ENCODE measurements at places on chromosomes 6 and 20.

DNA sequence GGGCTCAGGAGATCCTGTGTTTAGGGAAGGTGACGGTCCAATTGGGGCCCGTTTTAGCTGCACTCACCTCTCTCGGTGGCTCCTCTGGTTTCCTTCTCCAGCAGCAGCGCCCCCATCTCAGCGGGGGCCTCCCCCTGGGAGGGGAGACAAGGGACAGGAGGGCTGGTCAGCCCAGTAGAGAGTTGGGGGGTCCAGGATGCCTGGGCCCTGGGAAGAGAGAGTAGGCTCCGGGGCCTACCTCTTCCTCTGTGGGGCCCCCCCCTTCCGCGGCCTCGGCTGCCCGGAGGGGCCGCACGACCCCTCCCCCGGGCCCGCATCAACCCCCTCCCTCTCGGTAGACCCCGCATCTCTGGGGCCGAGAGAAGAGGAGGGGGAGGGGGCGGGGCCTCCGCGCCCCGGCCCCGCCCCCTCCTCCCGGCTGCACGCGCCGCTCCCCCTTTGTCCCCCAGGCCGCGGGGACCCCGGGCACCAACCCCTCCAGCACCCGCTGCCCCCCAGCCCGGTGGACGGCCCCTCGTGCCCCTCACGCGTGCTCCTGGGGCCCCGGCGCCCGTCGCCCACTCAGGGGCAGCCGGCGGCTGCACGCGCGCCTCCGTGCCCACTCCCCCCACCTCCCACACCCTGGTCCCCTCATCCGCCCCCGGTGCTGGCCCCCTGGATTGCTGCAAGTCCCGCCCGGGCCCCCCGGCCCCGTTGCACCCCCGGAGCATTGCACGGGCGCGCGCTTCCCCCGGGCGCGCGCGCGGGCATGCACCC lies 464 bp downstream of the EHMT2 start:
- DNase-seq = no peak

GRCh38 chr20:45921337-45922189 lies 9.6 kb upstream of the PLTP start:
- DNase-seq = no peak

- DNase-seq = no peak
Observed at GRCh38 chr6:116136373-116136772, 10.4 kb upstream of the COL10A1 start.

DNA sequence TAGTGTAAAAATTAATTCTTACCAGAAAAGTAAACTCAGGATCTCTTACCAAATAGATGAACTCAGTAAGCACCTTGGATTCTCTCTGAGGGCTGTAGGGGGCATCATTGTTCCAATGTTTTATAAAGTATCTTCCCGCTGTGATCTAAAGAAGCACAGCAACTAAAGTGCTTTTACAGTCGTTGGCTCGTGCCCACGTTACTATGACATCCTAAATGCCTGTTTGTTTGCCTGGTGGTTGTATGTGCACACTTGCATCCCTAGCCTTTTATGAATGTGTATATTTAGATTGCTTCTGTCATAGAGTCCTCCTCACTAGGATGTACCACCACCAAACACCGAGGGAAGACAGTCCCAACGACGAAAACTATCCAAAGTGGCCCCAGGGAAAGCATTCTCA lies 34.5 kb downstream of the SLX4IP start:
- no peak for DNase-seq

DNA sequence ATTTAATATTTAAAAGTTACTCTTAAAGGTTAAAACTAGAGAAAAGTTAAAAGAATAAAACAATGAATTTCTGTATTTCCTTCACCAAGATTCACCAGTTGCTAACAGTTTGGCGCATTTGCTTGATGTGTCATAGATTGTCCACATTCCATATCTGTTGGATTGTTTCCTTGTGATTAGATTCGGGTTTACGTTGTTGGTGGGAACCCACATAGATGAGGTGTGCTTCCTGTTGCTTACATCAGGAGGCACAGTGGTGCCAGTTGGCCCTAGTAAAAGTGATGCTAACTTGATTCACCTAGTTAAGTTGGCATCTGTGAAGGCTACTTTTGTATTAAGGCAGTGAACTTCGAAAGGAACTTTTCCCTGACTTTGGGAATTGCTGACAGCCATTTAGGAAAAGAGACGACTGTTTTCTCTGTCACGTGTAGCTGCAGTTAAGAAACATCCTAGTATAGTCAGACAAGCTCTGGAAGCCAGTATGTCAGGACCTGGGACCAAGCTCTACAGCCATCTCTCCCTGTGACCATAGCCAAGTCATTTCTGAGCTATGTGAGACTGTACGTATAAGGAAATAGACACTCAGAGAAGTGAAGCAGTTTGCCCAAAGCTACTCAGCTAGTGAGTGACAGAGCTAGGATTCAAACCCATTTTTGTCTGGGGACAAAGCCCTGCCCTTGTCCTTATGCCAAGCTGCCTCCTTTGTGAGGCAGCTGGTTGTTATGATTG lies 49.0 kb downstream of the PPARD start:
- no peak for DNase-seq

- no peak for DNase-seq
Observed at GRCh38 chr20:45407067-45407745, 883 bp upstream of the DBNDD2 start.

DNA sequence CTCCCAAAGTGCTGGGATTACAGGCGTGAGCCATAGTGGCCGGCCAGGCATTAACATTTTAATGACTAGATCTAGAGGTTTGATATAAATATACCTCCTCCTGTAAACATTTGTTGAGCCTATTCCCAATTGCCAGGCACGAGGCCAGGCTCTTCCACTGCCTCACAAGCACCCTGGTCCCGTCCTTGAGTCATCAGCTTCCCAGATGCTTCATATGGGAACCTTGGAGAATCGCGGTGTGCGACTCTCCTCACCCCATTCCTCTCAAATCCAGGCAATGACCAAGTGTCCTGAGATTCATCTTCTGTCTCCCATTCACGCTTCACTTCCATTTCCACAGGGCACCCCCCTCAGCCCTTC lies 35.9 kb upstream of the PIM1 start:
- DNase-seq = no peak

GRCh38 chr20:13147071-13147963 lies 73.8 kb upstream of the ISM1 start:
- DNase-seq = no peak

DNA sequence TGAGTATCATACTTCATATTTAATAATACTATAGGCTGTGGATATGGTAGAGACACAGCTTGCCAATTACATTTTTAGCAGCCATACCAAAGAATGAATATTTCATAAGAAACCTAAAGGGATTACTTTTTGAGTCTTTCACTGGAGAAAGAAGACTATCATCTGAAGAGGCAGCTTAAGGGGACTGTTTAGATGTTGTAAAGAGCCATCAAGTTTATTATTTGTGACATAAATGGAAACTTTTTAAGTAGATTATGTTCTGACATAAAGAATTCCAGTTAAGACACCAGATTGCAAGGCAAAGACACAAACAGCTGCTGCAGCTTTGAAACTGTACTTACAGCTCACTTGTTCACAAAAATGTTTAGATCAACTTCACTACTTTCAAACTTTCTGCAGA lies 429.4 kb downstream of the TFAP2A start:
- no peak for DNase-seq

DNA sequence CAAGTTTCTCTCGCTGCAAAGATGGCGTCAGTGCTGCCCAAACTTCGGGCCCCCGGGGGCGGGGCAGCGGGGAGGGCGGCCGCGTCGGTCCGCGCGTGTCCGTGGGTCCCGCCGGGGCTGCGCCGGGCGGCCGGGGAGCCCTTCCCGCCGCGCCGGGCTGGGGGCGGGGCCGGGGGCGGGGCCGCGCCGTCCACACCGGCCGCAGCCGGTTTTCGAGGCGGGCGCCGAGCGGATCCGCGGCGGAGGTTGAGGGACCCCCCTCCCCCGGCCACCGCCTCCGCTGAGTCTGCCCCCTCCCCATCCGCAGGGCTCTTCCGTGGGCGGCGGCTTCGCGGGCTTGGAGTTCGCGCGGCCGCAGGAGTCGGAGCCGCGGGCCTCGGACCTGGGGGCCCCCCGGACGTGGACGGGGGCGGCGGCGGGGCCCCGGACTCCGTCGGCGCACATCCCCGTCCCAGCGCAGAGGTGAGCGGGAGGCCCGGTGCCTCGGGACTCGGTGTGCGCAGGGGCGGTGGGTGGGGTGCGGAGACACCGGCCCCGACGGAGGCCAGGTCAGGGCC lies 572 bp downstream of the SLC2A4RG start:
- DNase-seq = no peak

DNA sequence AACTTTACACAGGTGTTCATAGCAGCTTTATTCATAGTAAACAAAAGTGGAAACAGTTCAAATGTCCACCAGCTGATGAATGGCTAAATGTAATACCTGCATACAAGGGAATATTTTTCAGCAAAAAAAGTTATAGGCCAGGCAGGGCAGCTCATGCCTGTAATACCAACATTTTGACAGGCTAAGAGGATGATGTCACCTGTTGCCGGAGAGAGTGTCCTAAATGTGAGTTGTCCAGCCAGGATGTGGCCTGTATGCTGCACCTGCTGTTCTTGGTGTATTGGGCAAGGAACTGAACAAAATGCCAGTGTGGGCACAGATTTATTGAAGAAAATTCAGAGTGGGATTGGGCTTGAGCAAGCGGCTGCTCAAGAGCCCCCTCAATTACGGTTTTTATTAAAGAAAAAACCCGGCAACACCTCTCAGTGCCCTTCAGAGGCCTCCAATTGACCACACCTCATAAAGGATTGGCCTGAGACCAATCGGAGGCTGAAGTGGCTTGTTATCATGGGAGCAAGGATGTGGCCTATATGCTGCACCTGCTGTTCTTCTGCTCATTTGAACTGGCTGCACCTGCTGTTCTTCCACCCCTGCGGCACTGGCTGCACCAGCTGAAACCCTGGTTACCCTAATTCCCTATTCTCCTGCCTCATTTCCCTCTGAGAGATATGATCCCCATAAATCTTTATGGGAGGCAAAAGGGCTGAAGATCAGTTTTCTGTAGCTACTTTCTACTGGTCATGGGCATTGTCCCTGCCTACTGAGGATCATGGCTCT lies 164.3 kb upstream of the PROKR2 start:
- DNase-seq = no peak

DNA sequence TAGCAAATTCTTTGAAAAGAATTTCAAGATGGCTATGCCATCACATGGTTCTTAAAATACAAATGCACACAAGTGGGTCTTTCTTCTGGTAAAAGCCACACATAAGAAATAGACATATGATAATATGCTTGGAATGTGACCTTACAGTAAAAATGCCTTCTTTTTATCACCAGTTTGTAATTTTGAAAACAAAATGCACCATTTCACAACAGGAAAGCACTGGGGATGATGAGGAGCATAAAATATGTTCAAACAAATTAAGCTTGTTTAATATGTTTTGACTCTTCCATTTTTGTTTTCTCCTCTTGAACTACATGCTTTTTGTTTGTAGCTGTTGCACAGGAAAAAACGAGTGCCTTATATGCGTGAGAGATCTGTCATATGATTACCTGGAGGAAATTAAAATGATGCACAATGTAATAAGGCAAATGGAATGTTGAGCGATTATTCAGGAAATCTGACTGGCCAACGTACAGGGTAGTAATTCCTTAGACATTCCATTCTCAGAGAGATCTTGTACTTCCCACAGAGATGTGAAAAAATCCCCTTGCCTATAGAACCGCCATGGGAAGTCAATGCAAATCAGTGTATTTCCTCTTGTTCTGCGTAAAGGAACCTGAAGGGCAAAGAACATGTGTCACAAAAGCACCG lies 911.6 kb downstream of the TFAP2A start:
- DNase-seq = no peak

GRCh38 chr6:101290346-101290745 lies 103.2 kb upstream of the GRIK2 start:
- DNase-seq = no peak

DNA sequence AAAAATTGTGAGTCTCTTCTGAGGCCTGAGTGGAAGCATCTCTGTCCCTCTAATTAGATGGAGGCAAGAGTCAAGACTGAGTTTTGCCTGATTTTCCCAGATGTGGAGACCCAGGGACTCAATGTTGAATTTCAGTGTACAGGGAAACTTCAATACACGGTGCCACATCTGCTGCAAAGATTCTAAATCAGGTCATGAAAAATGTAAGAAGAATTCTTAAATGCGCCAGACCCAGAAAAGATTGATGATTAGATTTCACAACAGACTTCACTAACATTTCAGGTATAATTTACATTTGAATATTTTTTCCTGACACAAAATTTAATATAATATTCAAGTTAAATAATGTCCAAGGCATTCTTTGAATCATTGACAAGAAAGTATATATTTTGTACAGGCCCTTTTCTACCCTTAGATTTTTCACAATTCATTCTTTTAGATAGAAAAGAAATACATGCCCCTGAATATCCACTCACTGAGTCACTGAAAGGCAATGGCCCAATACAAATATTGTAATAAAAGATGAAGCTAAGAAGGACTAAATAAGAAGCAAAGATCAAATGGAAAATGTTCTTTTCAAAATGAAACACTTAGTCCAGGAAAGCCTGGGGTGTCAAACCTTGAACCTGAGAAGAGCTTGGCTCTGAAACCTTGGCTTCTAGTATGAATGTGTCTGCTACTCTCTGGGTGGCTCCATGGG lies 18.2 kb upstream of the HDGFL1 start:
- no peak for DNase-seq

- DNase-seq = no peak
Observed at GRCh38 chr6:65113581-65113980, 593.4 kb downstream of the EYS start.

DNA sequence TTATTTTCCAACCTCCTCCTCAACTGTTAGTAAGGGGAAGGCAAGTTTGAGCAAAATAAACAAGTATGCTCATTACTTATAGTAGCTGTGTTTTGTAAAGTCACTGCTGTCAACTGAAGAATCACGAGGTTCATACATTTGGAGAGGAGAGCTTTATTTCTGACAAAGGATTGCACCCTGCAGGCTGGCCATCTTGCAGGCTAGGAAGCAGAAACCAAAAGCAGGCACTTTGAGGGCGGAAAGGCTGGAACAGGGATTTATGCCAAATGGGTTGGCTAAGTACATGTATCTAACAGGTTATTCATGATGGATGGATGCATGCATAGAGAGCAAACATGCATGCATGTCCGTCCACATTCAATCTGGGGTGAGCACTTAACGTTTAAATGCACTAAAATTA lies 46.7 kb downstream of the PSMB1 start:
- DNase-seq = no peak

DNA sequence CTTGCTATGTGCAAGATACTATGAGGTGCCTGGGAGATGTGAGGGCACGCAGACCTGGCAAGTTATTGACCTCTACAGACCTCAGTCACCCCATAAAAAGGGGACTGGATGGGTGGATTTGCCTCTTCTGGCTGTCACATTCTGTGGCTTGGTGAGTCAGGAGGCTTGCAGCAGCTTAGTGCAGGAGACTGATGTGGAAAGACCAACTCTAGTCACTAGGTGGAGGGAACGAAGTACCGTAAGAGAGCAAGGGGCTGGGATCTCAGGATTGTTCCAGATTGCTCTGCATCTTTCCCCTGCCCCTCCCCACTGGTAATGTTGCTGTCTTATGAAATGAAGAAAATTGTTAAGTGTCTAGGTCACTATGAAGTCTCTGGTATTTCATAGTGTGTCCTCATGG lies 3.3 kb downstream of the MAPRE1 start:
- DNase-seq = no peak

GRCh38 chr6:53154794-53155193 lies 6.2 kb upstream of the GCM1 start:
- DNase-seq = no peak

Measured in cortex of kidney (tissue), 1 donor.